AG04450 (cell line): ENCODE measurements at places on chromosomes 13 and 19.
A peak's percentile ranks its signal among the peaks of the same experiment; 100 is the strongest.

DNA sequence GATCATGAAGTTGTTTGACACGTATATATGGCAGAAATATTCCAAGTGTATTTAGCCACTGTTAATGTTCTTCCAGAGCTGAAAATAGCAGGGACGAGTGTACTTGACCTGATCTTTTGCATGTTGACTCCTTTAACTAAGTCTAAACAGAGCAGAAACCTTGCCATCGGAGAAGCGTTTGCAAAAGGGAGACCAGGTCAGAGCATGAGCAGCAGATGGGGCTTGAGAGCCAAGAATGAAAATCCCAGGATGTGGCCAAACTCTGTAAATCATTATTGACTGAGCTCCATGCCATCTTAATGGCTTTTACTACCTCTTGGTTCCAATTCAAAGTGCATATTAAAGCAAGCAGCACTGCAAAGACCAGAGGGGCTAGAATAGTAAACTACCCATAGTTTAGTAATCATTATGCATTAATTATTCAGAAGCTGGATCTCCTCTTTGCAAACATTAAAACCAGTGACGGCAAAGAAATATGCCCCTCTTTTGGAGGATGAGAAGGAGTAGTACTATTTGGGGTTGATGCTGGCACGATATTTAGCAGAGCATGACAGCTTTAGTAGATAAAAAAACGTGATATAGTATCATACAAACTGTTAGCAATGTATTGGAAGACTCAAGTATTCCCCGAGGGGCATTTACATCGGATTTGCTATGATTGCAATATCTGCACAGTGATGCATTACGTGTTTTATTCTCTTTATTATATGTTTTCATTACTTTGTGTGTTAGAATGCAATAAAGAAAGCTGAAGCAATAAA is 55.7 kb downstream of the FAM216B start:
- no peak for DNase-seq

GRCh38 chr13:94947965-94948371 is 235.6 kb upstream of the SOX21 start:
- DNase-seq: no peak

GRCh38 chr13:95783747-95784146 is 106.8 kb downstream of the DNAJC3 start:
- DNase-seq: no peak

DNA sequence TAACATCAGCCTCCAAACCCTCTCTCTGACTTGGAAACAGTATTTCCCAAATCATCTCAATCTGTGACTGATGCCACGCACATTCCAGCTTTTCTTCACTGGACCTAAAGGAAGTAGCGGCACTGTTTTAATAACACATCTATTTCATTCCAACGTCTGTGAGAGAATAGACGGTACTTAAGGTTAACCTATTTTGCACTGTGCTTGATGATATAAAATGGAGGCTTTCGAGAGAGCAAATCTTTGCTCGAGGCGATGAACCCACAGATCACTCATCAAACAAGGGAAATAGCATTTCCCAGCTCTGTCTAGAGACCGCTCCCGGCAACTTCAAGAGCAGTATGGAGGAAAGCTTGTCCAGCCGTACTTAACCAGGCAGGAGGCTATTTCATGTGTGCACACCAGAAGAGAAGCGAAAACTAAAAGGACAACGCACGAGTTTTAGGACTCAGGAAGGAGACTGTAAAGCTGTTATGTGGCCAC is 2.9 kb downstream of the UBL3 start:
- no peak for DNase-seq

DNA sequence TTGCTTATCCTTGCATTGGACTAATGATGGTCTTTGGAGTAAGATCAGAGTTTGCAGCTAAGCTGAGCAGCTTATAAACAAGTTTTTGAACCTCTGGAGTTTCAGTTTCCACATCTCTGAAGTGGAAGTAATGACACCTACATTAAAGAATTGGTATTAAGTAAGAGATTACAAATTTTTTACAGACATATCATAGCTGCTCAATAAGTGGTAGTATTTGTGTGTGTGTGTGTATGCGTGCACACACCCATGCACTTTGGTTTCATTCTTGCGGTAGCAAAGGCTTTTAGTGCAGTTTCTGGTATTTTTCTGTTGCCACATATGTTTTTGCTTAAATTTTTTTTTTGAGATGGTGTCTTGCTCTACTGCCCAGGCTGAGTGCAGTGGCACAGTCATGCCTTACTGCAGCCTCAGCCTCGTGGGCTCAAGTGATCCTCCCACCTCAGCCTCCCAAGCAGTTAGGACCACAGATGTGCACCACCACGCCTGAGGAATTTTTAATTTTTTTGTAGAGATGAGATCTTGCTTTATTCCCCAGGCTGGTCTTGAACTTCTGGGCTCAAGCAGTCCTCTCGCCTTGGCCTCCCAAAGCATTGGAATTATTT is 4.5 kb downstream of the NAA16 start:
- DNase-seq: no peak

DNA sequence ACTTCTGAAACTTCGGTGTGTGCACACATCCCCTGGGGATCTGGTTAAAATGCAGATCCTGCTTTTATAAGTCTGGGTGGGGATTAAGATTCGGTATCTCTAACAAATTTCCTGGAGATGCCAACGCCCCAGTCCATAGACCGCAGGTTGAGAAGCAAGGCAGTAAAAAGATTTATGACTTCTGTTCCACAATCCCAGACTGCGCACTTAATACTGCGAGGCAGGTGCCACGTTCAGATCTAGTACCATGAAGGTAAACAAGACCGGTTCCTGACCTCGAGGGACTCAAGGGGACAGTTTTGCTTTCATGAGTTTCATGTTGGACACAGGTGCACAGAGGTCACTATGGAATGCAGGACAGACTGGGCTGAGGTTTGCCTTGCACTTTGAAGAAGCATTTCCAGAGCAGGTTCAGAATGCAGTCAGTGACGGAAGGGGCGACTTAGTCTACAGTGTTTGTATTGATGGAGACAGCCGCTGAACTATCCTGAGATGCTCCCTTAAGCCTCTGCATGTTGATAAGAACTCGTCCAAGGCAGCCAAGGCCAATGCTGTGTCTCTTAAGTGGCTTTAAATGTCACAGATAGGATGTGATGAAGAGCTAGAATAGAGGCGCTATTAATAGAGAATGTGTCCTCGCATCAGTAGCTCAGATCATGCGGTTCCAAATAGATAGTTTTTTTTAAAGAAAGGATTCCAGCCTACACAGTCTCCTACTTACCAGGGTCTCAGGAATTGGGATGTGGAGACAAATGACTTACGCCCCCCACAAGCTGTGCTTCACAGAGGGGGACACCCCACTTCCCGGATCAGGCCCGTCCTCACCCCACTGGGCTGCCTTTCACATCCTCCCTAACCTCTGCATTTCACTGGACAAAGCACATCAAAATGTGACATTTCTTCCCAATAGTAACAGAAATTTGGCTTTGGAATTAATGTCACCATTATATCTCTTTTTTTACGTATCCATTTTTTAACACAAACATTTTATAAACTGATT is 97.1 kb upstream of the IRS2 start:
- DNase-seq: no peak

GRCh38 chr13:40987606-40988280 is 31.4 kb downstream of the ELF1 start:
- DNase-seq: no peak

GRCh38 chr19:56896095-56896494 is 55.6 kb upstream of the PEG3 start:
- DNase-seq: no peak

DNA sequence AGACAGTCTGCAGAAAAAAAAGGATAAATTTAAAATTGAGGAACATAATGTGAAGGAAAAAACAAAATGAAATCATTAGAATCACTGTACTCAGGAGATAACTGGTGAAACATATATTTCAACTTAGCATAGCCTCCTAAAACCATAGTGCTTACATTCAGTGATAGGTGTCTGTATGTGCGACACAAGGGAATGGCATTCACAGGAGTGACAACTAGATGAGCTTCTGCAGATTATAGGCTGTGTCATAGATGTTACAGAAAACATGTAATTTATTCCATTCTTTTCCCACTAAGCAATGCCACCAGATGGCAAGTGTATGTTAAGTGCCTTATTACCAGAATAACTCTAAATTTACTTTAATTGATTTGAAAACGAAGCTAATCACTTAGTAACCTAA is 960.0 kb upstream of the PCDH20 start:
- no peak for DNase-seq

GRCh38 chr13:93467175-93467574 is 240.6 kb downstream of the GPC6 start:
- DNase-seq: no peak

GRCh38 chr13:112143753-112144615 is 77.0 kb downstream of the SOX1 start:
- DNase-seq: no peak

GRCh38 chr19:58009301-58009665 is 6.7 kb upstream of the ZNF606 start:
- no peak for DNase-seq

- peak; percentile 72 for DNase-seq
These were observed 436 bp upstream of the BBC3 start for GRCh38 chr19:47231215-47232054.

GRCh38 chr19:19627621-19628500 is at the start of gene LPAR2:
TSS of gene LPAR2 (minus strand) at chr19:19628220. CDS start at chr19:19627275, 945 bp downstream.
- no peak for DNase-seq

DNA sequence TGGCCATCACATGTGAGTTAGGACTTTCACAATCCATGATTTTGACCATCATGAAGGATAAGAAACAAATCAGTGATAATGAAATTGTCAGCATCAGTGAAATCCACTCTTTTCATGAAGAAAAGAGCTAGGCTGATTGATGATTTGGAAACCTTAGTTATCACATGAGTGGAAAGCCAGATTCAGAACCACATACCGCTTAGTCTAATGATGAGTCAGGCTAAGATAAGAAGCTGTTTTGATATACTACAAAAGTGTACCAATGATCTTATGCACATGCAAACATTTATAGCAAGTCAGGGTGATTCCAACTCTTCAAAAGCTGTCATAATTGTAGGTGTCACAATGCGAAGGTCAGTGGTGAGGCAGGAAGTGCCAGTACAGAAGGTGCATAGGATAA is 519.3 kb downstream of the GPC6 start:
- DNase-seq: no peak

DNA sequence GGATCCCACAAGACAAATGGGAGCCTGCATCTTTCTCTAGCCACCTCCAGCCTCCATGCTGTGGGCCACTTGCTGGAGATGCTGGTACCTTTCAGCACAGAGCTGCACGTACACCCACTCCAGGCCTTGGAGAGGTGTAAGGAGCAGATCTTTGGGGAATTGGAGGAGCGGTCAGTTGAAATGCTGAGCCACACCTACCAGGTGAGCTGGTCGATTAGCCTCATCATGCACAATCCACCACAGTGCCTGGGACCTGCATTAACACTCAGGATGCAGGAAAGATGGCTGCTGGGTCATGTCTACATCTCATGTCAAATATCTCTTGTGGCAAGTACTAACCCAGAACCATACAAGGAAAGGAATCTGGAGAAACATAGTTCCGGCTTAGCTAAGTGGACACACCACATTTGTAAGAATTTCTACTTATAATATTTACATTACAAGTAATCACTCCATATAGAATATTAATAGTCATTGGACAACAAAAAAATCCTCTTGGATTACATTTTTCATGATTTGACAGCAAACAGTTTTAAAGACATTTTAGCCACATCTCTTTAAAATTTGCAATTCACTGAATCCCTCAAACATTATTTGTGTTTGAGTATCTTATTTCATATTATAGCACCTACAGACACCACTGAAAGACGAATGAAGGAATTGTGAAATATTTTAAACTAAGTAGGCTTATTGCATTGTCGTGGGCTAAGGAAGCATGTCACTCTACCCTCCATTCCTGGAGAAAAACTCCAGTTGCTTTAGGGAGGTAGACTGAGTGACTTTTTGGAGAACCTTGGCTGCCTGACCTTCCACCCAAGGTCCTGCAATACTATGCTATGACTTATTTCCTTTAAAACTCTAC is 21.8 kb upstream of the MBNL2 start:
- no peak for DNase-seq

DNA sequence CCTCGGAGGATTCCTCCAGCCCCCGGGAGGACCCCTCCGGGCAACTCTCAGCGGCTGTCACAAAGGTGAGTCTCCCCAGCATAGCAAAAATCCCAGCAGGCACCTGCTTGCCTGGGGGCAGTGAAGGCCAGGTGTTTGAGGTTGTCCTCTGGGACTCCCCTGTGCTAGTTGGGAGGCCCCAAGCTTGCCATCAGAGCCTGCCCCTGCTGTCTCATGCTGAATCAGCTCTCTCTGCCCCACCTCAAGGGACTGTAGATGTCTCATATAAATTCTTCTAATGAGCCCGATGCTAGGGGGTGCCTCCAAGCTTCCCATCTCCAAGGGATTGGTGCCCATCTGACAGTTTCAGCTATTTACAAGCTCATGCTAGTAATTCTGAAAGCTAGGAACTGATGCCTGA is 53.6 kb downstream of the NWD1 start:
- DNase-seq: no peak

GRCh38 chr19:13398780-13399726 is 107.2 kb downstream of the CACNA1A start:
- peak; percentile 75 for DNase-seq

DNA sequence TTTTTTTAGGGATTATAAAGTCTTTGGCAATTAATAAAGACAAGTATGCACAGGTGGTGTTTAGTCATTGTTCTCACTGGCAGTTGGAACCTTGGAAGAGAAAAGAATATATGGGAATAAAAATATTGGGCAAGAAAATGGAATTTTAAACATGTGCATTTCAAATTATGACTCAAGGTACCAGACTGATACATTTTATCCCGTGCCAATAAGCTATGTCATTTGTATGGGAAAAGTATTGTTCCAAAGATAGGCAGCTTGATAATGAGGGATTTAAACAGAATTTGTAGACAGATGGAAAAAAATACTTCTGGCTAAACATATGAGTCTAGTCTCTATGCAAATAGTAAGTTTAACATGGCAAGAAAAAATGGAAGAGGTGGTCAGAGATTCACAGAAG is 169.5 kb upstream of the UFM1 start:
- DNase-seq: no peak

- DNase-seq: peak; percentile 42
These were observed 620.6 kb downstream of the GPC6 start for GRCh38 chr13:93847162-93847561.

DNA sequence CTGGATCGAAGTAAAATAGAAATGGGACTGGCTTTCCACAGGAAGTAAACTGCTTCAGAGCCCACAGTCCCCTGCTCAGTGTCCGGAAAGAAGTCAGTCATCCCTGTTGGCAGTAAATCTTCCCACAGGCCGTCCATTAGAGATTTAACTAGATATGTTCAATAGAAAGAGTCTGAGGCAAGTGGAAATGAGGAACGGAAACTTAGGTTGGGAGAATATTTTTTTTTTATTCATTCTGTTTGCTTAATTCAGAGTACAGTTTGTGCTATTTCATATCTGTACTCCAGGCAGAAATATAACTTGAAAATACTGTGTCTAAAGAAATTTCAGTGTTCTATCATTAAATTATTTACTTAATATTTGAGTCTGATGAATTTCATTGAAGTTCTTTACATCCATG is 22.7 kb downstream of the SLC25A15 start:
- no peak for DNase-seq

DNA sequence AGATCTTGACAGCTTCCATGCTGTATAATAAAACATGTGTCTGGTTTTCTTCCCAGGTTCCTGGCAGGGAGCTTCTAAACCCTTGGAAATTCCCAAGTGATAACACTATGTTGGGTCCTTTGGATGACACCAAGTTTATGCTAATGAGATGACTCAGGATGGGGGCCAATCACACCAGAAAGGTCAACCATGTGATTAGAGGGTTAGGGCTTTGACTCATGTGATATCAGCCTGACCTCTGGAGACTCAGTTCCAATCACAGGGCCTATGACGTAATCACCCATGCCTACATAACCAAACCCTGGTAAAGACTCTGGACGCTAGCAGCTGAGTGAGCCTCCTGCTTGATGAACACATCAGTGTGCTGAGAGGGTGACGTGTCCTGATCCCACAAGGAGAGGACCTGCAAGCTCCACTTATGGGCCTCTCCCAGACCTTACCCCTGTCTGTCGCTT is 203.6 kb downstream of the DCLK1 start:
- peak; percentile 18 for DNase-seq
